ENCODE measurements at places on chromosomes 1 and 21. TPM values are rescaled to one million over a fixed set of nuclear protein-coding genes. Genes with fewer than 3 reads are reported as not detected.

SPRTN gene
- total RNA-seq: 17.2 TPM

PGBD2 gene
- total RNA-seq: 17.3 TPM

APCS gene
- total RNA-seq: not detected

CD1B gene
- not detected for total RNA-seq

FNDC7 gene
- total RNA-seq: not detected

GPR161 gene
- 1.4 TPM for total RNA-seq

PTPRF gene
- total RNA-seq: 73.7 TPM

SNAP47 gene
- total RNA-seq: 62.9 TPM

NR1I3 gene
- total RNA-seq: not detected

SPATA45 gene
- total RNA-seq: not detected

SLAMF1 gene
- total RNA-seq: 0.71 TPM

CHODL gene
- 1.2 TPM for total RNA-seq

OR2L5 gene
- not detected for total RNA-seq

ELK4 gene
- 18.0 TPM for total RNA-seq

FNDC5 gene
- 0.27 TPM for total RNA-seq

SHISA4 gene
- total RNA-seq: 51.8 TPM

OR4F16 gene
- not detected for total RNA-seq

CSF1 gene
- 35.0 TPM for total RNA-seq

NEXN gene
- 16.5 TPM for total RNA-seq

LEFTY1 gene
- total RNA-seq: 1.0 TPM

ZNF678 gene
- total RNA-seq: 23.0 TPM

VANGL1 gene
- 10.9 TPM for total RNA-seq

ILDR2 gene
- total RNA-seq: 0.63 TPM

RIPK4 gene
- total RNA-seq: 24.7 TPM

ADARB1 gene
- total RNA-seq: 20.2 TPM

S100A8 gene
- total RNA-seq: 35.6 TPM

HCN3 gene
- total RNA-seq: 2.2 TPM

WNT3A gene
- total RNA-seq: not detected

CYP4A11 gene
- total RNA-seq: not detected

LCE2B gene
- not detected for total RNA-seq

RXRG gene
- 0.33 TPM for total RNA-seq

LCE4A gene
- total RNA-seq: not detected

BECN2 gene
- not detected for total RNA-seq

LCE1D gene
- total RNA-seq: not detected

CRYAA gene
- total RNA-seq: not detected

GNG5 gene
- 74.7 TPM for total RNA-seq

JAM2 gene
- total RNA-seq: 4.5 TPM

AMY2B gene
- 71.2 TPM for total RNA-seq

SYPL2 gene
- total RNA-seq: 12.4 TPM

LCE3E gene
- total RNA-seq: not detected

RGS4 gene
- 1.8 TPM for total RNA-seq

MOB3C gene
- total RNA-seq: 30.8 TPM

IFNAR1 gene
- 38.5 TPM for total RNA-seq

RGS18 gene
- total RNA-seq: 1.3 TPM

TTF2 gene
- total RNA-seq: 6.0 TPM

CCDC30 gene
- total RNA-seq: 21.2 TPM

FMOD gene
- total RNA-seq: 67.7 TPM

RGL1 gene
- 17.0 TPM for total RNA-seq

UBQLN4 gene
- 10.8 TPM for total RNA-seq

F11R gene
- total RNA-seq: 122 TPM

LAPTM5 gene
- total RNA-seq: 25.3 TPM

OR2T29 gene
- total RNA-seq: not detected

TNFAIP8L2 gene
- 4.2 TPM for total RNA-seq

C1orf74 gene
- 2.0 TPM for total RNA-seq

CCDC181 gene
- not detected for total RNA-seq

AGTRAP gene
- total RNA-seq: 70.8 TPM
